ENCODE measurements at places on chromosomes 12 and 14.

- no peak for DNase-seq
Measured at GRCh38 chr14:37093364-37093763, 79.0 kb downstream of the SLC25A21 start.

GRCh38 chr12:95304673-95305198, 87.1 kb downstream of the VEZT start:
- no peak for DNase-seq

- DNase-seq = no peak
Measured at GRCh38 chr12:122893208-122894153, 2.4 kb downstream of the VPS37B start.

DNA sequence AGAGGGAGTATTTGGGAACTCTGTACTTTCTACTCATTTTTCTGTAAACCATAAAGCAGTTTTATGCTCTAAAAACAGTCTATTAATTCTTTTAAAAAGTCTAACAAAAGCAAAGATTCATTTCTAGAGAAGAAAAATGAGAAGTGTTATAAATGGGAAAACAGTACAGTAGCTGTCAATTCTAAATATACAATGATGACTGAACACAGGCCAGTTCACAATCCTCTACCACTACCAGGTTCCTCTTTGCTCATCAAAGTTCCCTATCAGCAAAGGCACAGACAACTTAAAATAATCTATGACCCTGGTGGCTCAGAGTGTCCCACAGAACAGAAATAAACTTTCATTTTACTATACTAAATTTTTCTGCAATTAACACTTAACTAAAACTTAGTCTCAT, 12.5 kb downstream of the NAA25 start:
- DNase-seq = no peak

GRCh38 chr12:114605918-114606317, 78.1 kb downstream of the TBX3 start:
- no peak for DNase-seq

Data from NCI-H187 (cell line).